Kidney epithelial cell (primary cell): ENCODE measurements at places on chromosomes 1 and 21. TPM values are rescaled to one million over a fixed set of nuclear protein-coding genes. Genes with fewer than 3 reads are reported as not detected.

The CSF1 gene
- total RNA-seq: 53.4 and 78.5 TPM in 2 replicates

The FAAH gene
- 8.5 and 16.6 TPM in 2 replicates for total RNA-seq

The KLF17 gene
- total RNA-seq: not detected in 2 replicates

The NTMT2 gene
- total RNA-seq: not detected in 2 replicates

The A3GALT2 gene
- total RNA-seq: not detected in 2 replicates

The CRB1 gene
- total RNA-seq: 0.21 and 0.33 TPM in 2 replicates
